ENCODE measurements at places on chromosomes 6 and 20.

GRCh38 chr6:118333772-118334171, 214.3 kb upstream of the PLN start:
- DNase-seq: no peak

DNA sequence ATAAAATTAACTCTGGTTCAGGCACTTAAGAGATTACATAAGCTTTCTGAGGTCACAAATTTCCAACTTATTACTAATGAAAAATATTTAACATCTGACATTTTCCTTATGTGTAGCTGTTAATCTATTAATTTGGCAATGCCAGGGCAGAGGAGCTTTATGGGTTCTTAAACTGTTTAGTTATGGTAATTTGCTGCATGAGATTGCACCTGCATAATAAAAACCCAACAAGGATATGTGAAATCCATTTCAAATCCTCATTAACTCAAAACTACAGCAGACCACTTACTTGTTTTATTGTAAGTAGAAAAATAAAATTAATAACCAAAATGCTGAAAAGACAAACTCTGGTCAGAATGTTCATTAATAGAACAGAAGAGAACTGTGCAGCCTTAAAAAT, 98.1 kb downstream of the PREP start:
- DNase-seq: no peak

- DNase-seq: no peak
These were observed 273.1 kb downstream of the CLIC5 start for GRCh38 chr6:45742591-45742990.

DNA sequence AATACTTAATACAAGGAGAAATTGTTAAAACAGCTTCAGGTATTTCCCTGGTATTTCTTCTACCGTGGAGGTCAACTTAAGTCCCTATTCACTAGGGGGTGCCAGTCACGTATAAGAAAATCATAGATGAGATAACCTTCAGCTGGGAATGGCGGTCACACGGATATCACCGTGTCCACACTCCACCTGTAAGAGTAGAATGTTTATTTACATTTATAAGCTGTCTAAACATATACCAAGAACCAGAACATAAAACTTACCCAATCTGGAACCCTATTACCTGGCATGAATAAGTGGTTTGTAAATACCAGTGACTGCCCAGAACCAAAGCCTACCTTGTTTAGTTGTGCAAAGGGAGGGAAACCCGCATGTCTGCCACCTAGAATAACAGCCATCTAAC, 1.9 kb upstream of the ELOVL4 start:
- peak; percentile 16 for DNase-seq

- DNase-seq: no peak
These were observed 22.3 kb downstream of the FOXA2 start for GRCh38 chr20:22561965-22562577.

DNA sequence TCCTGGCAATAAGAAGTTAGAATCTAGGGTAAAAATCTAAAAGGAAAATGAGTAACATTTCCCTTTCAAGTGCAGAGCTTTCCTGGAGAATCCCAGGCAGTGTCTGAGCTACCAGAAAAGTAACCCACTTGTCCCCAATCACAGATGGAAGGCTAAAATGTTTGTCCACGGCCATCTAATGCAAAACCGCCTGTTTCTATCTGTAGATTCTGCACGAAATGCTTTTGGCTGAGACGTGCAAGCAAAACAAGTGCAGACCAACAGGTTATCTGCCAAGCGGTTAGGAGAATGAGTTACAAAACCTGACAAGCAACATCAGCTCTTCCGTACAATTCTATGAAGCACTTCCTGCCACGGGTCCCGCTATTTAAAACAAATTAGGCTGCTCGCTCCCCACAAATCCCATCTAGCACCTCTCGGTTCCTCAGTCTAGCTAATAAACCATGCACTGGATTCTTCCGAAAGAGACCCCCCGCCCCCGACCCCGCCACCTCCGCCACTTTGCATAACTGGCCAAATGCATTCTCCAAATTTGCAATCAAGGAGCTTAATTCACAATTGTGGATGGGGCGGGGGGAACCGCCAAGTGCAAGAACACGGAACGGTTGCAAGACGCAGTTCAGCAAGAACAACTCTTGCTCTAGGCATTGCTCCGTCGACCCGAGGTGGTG, 1.4 kb downstream of the ELOVL5 start:
- no peak for DNase-seq

DNA sequence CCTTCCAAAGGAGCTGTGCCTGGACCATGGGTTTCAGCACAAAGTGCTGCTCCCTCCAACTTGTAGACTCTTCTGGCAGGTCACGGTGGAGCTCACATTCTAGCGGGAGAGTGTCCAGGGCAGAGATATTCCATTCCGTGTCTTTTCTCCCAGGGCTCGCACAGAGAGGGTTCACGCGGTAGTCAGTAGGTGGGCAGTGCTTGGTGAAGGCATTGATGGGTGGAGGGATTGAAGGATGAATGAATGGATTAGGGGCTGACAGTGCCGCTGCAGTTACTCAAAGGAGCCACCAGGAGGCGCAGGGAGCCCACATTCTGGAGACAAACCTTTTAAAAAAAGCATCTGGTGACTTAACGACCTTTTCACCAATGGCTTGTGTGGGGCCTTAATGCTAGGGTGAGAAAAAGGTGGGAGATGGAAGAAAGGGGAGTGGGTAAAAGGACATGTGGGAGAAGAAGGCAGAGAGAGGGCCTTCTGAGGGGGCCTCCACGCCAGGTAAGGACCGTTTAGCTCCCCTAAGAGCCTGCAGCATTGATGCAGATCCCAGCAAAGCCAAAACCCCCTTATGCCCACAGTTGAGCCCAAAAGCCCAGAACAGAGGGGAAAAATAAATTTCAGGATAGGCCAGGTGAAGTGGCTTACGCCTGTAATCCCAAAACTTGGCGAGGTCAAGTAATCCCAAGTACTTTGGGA, 17.5 kb upstream of the FAM110A start:
- DNase-seq: peak; percentile 52

DNA sequence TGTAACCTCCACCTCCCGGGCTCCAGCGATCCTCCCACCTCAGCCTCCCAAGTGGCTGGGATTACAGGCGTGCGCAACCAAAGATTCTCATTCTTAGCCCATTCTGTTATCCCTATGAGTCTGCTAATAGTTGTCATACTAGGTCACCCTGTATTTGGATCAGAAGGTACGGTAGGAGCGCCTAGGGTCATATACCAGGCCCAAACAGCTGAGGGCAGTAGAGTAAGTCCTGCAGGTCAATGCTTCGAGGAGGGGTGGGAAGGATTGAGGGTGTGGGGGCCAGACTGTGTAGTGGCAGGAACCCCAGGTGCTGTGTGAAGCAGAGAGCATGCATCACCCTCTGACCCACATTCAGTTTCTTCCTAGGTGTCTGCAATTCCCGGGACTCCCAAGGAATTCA, 22.7 kb upstream of the POU5F1 start:
- no peak for DNase-seq

GRCh38 chr6:158630938-158631616, 13.5 kb downstream of the DYNLT1 start:
- DNase-seq: no peak

GRCh38 chr6:108561742-108562502, 1.2 kb downstream of the FOXO3 start:
- DNase-seq: no peak

All from stimulated activated CD8-positive, alpha-beta memory T cell treated with anti-CD3 and anti-CD28 coated beads, Interleukin-7, amount 100 ng/mL, for 1 hour (primary cell).